BJ (cell line): ENCODE measurements at places on chromosomes 7 and 10.

DNA sequence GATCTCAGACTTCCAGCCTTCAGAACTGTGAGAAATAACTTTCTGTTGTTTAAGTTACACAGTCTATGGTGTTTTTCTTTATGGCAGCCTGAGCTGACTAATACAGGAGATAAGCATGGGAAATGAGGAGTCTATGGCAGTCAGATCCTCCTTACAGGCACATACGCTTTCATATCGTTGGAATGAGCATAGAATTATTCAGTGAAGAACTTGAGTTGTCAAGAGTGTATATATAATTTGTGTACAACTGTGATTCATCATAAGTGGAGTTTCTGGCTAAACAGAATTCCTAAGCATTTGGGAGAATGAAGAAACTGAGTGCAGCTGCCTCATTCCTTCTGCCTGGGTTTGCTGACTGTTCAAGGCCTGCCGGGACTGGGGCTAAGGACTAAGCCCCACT, 516.7 kb downstream of the ADRA2A start:
- no peak for DNase-seq

DNA sequence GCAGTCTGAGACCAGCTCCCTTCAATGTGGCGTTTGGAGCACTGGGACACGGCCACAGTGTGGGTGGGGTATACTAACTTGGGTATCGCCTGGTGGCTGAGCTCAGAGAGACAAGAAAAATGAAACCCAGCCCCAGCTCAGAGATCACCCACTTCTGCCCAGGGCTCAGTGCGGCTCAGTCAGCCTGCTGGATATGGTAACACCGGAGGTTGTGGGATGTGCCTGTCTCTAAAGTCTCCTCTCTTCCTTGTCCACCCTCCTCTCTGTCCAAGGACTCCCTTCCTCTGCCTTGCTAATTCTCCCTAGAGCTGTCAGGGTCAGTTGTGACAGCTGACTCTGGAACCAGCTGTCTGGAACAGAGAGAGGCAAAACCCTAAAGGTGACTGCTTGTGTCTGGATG, 149.1 kb downstream of the PTPN20 start:
- no peak for DNase-seq

- DNase-seq = no peak
These were observed 357.0 kb downstream of the THSD7A start for GRCh38 chr7:11474902-11475585.

GRCh38 chr7:19369182-19369581, 224.0 kb upstream of the FERD3L start:
- DNase-seq = no peak

GRCh38 chr7:120740348-120740747, 117.6 kb downstream of the TSPAN12 start:
- no peak for DNase-seq
